ENCODE measurements at places on chromosomes 16 and 17. TPM values are rescaled to one million over a fixed set of nuclear protein-coding genes. Genes with fewer than 3 reads are reported as not detected.

DNA sequence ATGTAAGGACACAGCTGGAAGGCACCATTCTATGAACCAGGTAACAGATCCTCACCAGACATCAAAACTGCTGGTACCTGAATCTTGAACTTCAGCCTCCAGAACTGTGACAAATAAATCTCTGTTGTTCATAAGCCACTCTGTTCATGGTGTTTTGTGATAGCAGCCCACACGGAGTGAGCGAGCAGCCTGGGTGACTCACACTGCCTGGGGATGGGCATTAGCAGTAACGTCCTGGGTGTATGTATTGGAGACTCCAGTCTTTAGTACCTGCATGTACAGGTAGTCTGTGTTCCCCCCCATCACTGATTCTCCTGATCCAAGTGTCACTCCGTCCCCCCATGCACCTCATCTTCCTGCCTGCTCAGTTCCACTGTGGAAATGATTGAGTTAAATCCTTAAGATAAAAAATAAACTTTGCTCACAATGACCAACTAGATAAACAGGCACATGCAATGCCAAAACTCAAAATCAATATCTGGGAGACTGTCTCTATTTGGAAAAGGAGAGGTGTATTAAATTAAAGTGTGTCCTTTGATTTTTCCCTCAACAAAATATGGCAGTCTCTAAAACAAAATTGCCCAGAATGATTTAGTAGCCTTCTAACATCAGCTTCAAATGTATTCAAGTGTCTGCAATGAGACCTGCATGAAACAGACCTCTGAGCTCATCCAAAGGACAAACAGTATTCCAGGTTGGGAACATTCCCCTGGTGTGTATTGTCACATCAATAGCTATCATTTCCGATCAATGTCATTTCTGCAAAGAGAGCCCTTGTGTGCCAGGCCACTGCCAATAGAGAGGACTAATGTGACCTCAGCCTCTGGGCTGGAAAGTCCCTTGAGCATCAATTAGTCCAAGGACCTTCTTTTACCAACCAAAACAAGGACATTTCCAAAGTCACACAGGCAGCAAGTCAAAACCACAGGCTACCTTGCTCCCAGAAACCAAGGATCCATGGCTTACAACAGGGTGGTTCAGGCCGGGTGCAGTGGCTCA, 12.2 kb upstream of the VAT1L start:
- DNase-seq, result no peak

- no peak for DNase-seq
These were observed 5.0 kb downstream of the CYBC1 start for GRCh38 chr17:82445542-82445941.

DNA sequence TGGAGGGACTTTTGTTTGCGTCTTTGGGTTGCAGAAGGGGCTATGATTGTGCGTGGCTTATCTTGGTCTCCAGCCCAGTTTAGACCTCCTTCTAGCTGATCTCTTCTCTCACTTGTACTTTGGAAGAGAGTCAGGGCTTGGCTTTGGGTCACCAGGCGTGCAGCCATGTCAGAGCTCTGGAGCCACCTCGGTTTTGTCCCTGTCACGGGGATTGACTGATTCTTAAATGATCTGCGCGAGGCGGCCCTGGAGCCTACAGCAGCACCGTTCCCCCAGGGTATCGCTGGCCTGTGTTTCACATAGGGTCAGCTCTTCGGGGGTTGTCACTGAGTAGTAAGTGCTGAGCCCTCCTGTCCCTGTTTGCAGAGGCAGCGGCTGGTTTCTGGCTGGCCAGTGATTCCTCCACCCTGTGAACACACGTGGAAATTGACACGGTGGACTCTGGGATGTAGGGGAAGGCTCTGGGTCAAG, 209.8 kb upstream of the CHMP6 start:
- DNase-seq, result no peak

- peak; percentile 60 for DNase-seq
These were observed at the start of gene APPBP2 for GRCh38 chr17:60525685-60526514. Gene APPBP2 (minus strand): TSS chr17:60526242. CDS start chr17:60525931, 311 bp downstream.

- no peak for DNase-seq
These were observed 11.9 kb upstream of the CCDC182 start for GRCh38 chr17:57756951-57757350.

GRCh38 chr16:54006693-54007092, 279.9 kb downstream of the IRX3 start:
- DNase-seq, result no peak

Gene TMC5
- not detected for polyA plus RNA-seq
